ENCODE measurements at places on chromosomes 5 and 9. TPM values are rescaled to one million over a fixed set of nuclear protein-coding genes. Genes with fewer than 3 reads are reported as not detected.

DNA sequence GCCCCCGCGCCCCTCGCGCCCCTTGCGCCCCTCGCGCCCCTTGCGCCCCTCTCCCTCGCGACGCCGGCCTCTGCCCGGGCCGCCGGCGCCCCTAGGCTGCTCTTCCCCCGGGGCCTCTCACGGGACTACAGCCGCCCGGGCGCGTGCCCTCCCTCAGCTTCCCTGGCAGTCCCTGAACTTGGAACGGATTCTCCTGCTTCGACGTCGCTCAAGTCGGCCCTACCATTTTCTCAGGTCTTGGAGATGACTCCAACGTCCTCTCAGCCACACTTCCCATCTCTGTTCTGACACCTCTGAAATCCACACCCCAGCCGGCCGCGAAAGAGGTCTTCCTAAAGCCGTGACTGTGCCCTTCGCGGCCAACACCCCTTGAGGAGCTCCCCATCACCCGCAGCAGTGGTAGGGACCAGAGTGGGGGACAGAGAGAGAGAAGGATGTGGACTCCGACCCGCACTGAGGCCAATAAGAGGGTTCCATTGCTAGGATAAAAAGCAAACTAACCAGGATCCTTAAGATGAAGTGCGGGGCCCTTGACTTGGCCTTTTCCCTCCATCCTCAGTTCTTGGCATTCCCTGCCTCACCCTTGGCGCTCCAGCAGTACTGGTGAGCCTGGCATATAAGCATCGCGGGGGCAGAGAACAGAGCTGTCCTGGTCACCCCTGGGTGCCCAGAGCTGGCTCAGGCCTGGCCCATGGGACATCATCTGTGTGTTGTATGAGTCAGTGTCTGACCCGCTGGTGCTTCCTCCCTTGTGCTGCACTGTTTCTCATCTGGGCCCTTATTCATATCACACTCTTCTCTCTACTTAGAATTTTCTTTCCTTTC, 38.6 kb upstream of the GARNL3 start:
- peak; percentile 14 for DNase-seq

DNA sequence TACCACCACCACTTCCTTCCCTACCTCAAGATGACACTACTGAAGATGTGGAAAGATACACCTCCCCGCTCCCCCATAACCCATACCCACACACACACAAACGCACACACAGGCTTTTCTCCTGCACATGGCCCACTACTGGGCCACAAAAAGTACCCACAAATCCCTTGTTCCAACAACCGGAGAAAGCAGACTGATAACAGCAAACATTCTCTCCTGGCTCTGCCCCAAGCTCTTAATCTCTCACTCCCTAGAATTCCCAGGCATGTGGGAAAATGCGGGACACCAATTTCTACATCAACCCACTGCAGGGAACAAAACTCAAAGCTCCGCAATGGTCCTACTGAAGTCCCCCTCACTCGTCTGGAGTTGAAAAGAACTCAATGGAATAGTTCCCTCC, 611.0 kb upstream of the KLF4 start:
- DNase-seq: no peak

- no peak for DNase-seq
Observed at GRCh38 chr9:101325053-101325452, 59.8 kb downstream of the BAAT start.

DNA sequence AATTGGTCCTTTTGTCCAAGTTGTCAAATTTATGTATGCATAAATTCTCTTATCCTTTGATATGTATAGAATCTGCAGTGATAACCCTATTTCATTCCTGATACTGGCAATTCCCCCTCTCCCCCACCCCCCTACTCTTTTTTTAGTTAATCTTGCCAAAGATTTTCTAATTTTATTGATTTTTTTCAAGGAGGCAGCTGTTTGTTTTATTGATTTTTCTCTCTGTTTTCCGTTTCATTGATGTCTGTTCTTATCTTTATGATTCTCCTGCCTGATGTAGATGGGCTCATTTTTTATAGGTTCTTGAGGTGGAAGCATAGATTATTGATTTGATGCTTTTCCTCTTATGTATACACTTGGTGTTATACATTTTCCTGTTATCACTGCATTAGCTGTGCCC, 34.4 kb downstream of the SMC5 start:
- DNase-seq: no peak

DNA sequence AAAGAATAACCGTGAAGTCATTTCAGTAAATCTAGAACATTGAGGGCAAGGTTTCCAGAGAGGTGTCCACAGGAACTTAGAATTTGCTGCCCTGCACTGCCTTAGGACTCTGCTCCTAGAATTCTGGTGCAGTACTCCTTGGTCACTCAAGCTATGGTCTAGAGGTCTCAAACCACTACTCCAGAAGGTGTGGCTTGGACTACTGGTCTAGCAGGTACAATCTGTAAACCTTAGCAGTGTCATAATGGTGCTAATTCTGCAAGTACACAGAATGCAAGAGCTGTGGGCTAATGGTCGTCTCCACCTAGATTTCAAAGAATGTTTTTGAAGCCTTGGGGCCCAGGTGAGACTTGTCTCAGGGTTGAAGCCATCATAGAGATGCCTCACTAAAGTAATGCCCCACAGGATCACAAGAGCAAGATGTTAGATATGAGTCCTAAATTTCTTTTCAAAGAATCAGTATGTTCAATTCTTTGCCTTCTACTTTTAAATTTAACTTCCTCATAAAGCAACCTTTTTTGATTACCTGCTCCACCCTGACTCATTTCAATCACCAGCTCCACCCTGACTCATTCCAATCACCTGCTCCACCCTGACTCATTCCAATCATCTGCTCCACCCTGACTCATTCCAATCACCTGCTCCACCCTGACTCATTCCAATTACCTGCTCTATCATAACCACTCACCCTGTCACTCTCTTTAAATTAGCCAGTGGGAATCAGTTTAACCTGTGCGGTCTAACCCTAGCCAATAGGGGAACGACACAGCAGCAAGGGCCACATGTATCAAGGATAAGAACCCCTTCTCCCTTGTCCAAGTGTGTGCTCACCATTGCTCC, 1111.8 kb upstream of the ACO1 start:
- peak; percentile 52 for DNase-seq

DNA sequence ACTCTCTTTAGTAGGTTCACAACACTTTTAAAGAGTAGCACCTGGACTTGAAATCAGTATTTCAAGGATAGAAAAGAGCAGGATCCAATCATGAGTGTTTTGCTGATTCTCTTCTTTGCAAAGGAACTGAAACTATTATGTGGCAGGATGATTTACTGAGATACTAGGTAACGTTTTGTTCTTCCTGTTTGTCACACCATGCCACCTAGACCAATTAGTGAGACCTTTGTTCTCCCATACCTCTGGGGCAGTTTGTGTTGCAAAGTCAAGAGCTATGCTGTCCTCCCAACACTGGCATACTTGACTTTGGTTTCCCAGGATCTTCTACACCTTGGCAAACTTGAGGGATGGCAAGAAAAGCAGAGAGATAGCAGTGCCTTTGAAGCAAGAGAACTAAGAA, 43.4 kb downstream of the PPP1R2B start:
- no peak for DNase-seq

- no peak for DNase-seq
Observed at GRCh38 chr5:119410448-119411159, 41.7 kb upstream of the HSD17B4 start.

GRCh38 chr5:90557391-90557790, 1.2 kb upstream of the ADGRV1 start:
- no peak for DNase-seq

- DNase-seq: no peak
Observed at GRCh38 chr5:117623042-117623805, 1048.6 kb upstream of the SEMA6A start.

- no peak for DNase-seq
Observed at GRCh38 chr5:171596391-171596878, 177.0 kb downstream of the FGF18 start.

GRCh38 chr5:109669991-109670706, 19.6 kb upstream of the MAN2A1 start:
- no peak for DNase-seq

- DNase-seq: peak; percentile 80
Observed at GRCh38 chr5:149869411-149869821, 75.2 kb downstream of the PDE6A start.

GRCh38 chr9:72151104-72151503, 1.9 kb downstream of the GDA start:
- DNase-seq: no peak

GRCh38 chr9:112366591-112366990, 13.3 kb upstream of the HSDL2 start:
- DNase-seq: no peak

DNA sequence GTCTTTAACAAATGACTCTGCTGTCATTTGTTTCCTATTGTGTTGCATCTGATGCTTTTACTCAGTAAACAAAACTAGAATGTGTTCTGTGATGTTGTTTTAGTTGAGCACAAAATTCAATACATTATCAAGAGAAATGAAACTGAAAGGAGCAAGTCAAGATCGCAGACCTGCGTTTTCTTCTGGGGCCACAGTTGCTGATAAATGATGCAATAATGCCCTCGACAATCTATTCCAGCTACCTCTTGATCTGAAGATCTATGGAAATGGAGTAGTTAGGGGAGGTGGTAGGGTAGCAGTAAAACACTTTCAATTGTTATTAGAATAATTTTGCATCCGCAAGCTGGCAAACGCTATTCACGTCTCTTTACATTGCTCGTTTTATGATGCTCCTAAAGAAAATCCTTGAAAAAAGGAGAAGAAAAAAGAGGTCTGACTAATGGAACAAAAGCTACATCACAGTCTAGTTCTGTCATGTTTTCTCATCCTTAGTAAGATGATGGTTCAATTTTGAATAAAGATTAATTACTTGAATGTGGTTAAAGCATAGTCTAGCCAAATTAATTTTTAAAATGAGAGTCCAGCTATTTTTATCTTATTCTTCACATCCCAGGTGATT, 1.6 kb downstream of the ZNF366 start:
- DNase-seq: no peak

- no peak for DNase-seq
Observed at GRCh38 chr9:99054581-99054980, 50.3 kb upstream of the TGFBR1 start.

DNA sequence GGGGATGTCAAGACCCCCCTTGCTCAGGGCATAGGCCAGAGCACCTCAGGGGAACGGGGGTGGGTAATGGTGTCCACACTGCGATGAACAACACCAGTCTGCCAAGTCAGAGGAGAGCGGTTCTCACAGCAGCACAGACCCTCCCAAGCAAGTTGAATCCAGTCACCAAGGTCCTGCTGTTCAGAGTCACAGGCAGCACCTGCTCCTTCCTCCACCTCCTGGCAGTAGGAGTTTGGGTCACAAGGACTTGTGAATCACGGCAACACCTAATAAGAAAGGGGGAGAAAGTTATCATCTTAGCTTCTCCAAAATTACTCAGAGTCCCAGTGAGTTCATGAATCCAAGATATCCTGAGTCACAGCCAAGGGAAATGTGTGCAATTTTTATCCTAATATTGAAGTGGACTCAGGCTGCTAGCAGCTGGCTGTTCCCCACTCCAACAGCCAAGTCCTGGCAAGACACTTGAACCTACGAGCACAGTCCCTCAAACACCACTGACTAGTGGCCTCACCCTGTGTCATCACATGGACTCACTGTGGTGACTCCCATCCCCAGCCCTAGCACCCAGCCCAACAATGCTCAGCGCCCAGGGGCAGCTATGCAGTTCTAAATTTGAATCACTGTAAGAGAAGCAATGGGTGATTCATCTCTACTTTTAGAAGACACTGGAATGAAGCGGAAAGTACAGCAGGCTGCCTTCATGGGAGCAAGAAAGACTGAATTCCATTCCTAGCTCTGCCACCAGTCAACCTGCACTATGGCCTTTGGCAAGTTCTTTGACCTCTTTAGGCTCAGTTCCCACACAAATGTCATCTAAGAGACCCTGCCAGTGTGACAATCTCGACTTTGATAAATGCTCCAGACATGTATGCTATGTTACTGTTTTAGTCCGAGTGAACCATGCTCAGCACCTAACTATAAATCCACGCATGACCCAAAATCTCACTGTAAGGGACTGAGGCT, 113.7 kb downstream of the KLHL3 start:
- no peak for DNase-seq

DNA sequence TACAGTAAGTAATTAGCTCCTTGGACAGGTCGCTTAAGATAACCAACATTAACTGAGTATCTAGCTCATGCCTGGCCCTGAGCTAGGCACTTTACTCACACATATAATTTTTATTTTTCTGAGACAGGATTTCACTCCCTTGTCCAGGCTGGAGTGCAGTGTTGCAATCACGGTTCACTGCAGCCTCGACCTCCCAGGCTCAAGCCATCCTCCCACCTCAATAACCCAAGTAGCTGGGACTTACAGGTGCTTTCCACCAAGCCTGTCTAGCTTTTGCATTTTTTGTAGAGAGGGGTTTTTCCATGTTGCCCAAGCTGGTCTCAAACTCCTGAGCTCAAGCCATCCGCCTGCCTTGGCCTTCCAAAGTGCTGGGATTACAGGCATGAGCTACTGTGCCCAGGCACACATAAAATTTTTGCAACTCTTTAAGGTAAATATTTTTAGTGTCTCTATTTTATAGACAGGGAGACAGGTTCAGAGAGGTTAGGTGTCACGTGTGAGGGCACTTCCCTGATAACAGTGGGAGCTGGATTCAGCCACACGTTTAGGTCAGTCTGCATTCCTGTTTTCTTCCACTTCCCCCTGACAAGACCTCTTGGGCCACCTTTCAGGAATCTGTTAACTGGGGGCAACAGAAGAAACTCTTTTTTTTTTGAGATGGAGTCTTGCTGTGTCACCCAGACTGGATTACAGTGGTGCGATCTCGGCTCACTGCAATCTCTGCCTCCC, 18.2 kb downstream of the HBEGF start:
- no peak for DNase-seq

DNA sequence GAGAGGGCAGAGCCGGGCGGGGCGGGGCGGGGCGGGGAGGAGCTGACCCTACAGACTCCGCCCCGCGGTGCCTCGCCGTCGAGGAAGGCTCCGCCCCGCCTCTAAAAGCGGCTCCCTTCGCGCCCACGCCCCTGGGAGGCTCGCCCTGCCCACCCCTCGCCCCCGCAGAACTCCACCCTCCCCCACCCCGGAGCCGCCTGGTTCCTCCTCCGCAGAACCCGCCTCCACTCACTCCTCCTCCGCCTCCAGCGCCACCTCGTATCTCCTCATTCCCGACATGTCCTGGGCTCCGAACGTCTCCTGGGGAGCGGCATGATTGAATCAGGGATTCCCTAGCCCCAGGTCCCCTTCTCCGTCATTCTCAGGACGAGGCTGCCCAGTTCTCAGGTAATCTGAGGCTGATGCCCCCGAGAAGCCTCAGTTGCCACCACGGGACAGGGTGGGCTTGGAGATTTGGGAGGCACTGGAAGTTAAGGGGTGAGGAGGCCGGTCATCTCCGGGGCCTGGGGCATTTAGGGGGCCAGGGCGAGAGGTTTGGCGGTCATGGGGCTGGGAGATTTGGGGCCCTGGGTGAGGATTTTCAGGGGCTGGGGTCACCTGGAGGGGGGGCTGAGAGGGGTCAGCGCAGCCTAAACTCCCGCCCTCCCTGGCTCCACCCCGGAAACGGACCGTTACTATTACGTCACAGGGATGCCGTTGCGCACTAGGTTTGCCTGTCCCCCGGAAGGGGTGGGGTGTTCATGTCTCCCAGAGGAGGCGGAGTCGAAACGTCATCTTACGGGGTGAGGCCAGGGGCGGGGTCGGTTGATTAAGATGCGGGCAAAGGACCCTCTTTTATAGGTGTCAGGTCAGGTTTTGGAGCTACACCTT, 3.2 kb upstream of the CCL27 start:
- peak; percentile 98 for DNase-seq

KIF4B gene
- total RNA-seq: not detected

PCSK1 gene
- total RNA-seq: 3.7 TPM

TSSK1B gene
- not detected for total RNA-seq

ADAMTS2 gene
- total RNA-seq: 9.2 TPM

CNTLN gene
- total RNA-seq: 1.5 TPM

N4BP3 gene
- total RNA-seq: 0.82 TPM

All from mucosa of descending colon (tissue), 3 donors.